Smooth muscle cell of trachea (primary cell): ENCODE measurements at places on chromosomes 1 and 21. TPM values are rescaled to one million over a fixed set of nuclear protein-coding genes. Genes with fewer than 3 reads are reported as not detected.

The CELA2B gene
- not detected in 2 replicates for total RNA-seq

The ANXA9 gene
- total RNA-seq, result 0.17 and 0.29 TPM in 2 replicates

The SHE gene
- under 0.01 and 0.15 TPM in 2 replicates for total RNA-seq

The SGIP1 gene
- total RNA-seq, result 26.5 and 34.6 TPM in 2 replicates

The MYCL gene
- total RNA-seq, result 0.15 and 1.5 TPM in 2 replicates

The TRIM62 gene
- 2.8 and 3.3 TPM in 2 replicates for total RNA-seq

The ATP1A4 gene
- total RNA-seq, result not detected in 2 replicates

The AIRE gene
- under 0.01 TPM in 1 of 2 replicates, not detected in the other for total RNA-seq

The NIBAN1 gene
- total RNA-seq, result 71.1 and 74.8 TPM in 2 replicates

The CFHR3 gene
- not detected in 2 replicates for total RNA-seq

The RGL1 gene
- total RNA-seq, result 25.3 and 26.0 TPM in 2 replicates

The GFI1 gene
- total RNA-seq, result 0.15 TPM in 1 of 2 replicates, not detected in the other

The SPRR1A gene
- not detected in 2 replicates for total RNA-seq
